H4 (cell line): ENCODE measurements at places on chromosomes 1 and 21.

- no peak for DNase-seq
Measured at GRCh38 chr21:34590520-34590919, 24.4 kb downstream of the RCAN1 start.

DNA sequence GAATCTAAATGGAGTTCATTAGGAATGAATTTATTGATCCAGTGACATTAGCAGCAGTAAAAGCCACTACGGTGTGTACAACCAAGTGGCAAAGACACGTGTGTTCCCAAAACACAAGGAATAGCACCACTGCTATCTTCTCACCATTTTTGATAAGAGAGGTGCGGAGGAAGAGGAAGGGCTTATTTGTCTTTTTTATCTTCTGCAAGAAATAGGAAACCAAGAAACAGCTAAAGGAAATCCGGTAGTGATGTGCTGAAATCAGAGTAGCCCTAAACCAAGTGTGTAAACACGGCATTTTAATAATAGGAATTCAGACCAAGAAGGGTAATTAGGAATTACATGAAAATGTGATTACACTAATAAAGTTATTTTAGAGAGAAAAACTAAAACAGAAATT, 9.1 kb upstream of the SCYL3 start:
- no peak for DNase-seq

DNA sequence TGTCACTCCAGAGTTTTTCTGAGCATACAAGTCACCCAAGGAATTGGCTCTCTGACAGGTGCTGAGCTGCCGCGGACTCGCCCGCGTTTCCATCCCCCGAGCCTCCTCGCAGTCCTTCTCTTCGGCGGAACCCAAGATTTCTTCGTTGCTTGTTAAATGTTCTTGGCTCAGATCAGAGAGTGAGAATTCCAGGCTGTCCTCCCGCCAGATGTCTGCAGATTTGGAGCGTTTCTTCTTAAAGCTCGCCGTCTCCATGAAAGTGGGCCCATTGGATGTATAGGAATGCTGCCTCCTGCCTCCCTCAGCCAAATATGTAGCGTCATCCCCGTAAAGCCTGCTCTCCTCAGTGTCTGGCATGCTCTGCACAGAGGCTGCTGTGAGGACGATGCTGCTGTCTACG, 77.8 kb downstream of the TIAM1 start:
- DNase-seq: no peak

GRCh38 chr1:80892539-80892938, 908.2 kb upstream of the ADGRL2 start:
- DNase-seq: no peak
